Calu3 (cell line): ENCODE measurements at places on chromosomes 1 and 21.
A peak's percentile ranks its signal among the peaks of the same experiment; 100 is the strongest.

GRCh38 chr1:7594714-7595295 lies 176.3 kb upstream of the VAMP3 start:
- H3K36me3 ChIP-seq, result no peaks in the 10 kb centered on the region
- no peak overlapping the region for H3K27ac ChIP-seq
- H3K4me1 ChIP-seq, result no peaks in the 10 kb centered on the region
- DNase-seq, result no peak
- H3K27me3 ChIP-seq, result peaks cover 47% of the 10 kb centered on the region

DNA sequence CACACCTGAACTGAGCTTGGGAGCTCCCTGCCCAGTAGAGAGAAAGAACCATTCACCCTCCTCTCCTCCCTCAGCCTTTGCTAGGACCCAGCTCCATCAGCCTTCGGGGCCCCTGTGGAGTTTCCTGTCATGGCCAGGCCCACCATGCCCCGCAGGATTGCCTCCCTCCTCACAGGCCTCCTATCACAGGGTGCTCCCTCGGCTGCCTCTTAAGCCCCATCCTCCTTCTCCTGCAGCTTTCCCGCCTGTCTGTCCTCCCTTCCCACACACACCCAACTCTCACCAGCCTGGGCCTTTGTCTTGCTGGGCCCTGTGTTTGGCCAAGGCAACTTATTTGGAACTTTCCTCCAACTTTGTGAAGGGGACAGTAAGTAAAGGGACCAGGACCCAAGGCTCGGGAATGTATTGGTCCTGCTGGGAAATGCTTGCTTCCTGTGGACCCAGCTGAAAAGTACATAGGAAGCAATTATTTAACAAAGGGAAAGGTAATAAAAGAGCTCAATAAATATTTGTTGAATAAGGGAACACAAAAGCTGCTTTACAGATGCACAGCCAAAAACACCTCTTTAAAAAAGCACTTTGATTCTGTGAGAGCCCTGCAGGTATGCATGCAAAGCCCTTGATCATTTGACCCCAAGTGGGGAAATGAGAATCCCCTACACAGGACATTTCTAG lies 31.6 kb upstream of the TENT5C start:
- no peak overlapping the region for H3K4me3 ChIP-seq
- no peak for DNase-seq
- no peaks in the 10 kb centered on the region for H3K27me3 ChIP-seq
- H3K27ac ChIP-seq, result no peak overlapping the region
- no peaks in the 10 kb centered on the region for H3K36me3 ChIP-seq

GRCh38 chr1:162564762-162565218 lies 3.3 kb downstream of the UAP1 start:
- H3K4me1 ChIP-seq, result peaks cover 48% of the 10 kb centered on the region
- H3K27ac ChIP-seq, result no peak overlapping the region
- H3K4me3 ChIP-seq, result no peak overlapping the region
- DNase-seq, result no peak

GRCh38 chr1:94863919-94864318 lies 43.8 kb downstream of the SLC44A3 start:
- H3K27me3 ChIP-seq, result no peaks in the 10 kb centered on the region
- peaks cover 50% of the 10 kb centered on the region for H3K4me1 ChIP-seq
- peak overlapping the region; percentile 88 for H3K27ac ChIP-seq
- peaks cover 16% of the 10 kb centered on the region for H3K36me3 ChIP-seq

DNA sequence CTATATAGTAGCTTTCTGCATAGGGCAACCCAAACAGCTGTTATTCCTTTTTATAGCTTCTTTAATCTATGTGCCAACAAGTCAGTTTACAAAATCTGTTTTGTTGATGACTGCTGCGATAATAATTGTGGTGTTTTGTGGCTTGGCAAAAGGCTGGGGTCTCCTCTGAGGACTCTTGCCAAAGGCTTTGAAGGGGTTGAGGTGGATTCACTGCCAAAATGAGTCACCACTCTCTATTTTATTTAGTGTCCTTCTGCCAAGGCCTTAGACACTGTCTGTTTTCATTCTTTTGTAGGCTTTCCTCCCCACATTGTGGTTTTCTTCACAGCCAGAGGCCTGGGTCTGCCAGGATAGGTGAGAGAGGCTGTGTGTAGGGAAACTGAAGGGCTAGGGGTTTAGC lies 161.8 kb downstream of the NFIA start:
- DNase-seq, result no peak
- H3K4me1 ChIP-seq, result peaks cover 7% of the 10 kb centered on the region
- no peaks in the 10 kb centered on the region for H3K27me3 ChIP-seq
- H3K36me3 ChIP-seq, result no peaks in the 10 kb centered on the region
- no peak overlapping the region for H3K4me3 ChIP-seq

- peak overlapping the region; percentile 91 for H3K27ac ChIP-seq
- DNase-seq, result peak; percentile 13
- H3K4me1 ChIP-seq, result peaks cover 39% of the 10 kb centered on the region
- H3K36me3 ChIP-seq, result peaks cover 19% of the 10 kb centered on the region
- no peak overlapping the region for H3K4me3 ChIP-seq
- H3K27me3 ChIP-seq, result no peaks in the 10 kb centered on the region
Measured at GRCh38 chr1:230381049-230381467, 45.1 kb downstream of the PGBD5 start.

DNA sequence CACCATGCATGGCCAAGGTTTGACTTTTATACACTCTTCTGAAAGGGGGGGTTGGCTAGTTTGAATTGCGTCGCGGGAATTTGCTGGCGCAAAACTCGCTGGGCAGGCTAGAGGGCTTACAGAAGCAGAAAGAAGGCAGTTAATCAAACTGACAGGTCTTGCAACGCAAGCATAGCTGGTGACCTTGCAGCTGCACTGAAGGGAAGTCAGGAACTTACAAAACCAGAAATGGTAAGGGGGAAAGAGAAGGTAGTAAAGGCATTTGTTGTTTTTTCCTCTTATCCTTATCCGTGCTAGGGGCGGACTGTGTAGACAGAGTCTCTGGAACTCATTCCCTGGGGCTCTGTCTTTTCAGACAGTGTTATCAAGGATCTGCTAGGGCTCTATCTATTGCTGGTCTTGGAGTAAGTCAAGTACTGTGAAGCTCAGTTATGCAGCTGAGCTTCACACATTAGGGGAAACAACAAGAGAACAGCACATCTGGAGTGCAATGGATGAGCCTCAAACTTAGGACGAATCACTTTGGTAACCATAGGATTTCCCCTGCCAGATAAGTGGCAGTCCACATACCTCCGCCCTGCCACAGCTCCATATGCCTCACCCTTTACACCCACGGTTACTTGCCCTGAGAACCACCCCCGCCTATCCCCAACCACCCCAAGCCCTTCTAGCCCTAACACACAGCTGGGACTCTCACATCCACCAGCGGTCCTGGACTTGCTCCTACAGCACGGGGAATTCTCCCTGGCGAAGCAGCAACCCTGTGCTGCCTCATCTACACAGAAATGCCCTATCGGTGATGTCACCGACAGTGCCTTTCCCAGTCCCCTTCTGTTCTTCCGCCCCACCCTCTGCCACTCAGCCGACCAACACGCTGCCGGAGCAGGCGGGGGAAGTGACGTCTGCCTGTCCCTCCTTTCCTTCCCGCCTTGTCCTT lies 251.4 kb downstream of the FAM72C start:
- no peaks in the 10 kb centered on the region for H3K27me3 ChIP-seq
- peak overlapping the region; percentile 68 for H3K4me3 ChIP-seq
- DNase-seq, result peak; percentile 78
- peak overlapping the region; percentile 89 for H3K27ac ChIP-seq

- DNase-seq, result peak; percentile 80
- no peak overlapping the region for H3K4me3 ChIP-seq
- H3K4me1 ChIP-seq, result peaks cover 18% of the 10 kb centered on the region
- no peaks in the 10 kb centered on the region for H3K36me3 ChIP-seq
- no peak overlapping the region for H3K27ac ChIP-seq
Measured at GRCh38 chr1:48246727-48247126, 24.2 kb downstream of the SLC5A9 start.

DNA sequence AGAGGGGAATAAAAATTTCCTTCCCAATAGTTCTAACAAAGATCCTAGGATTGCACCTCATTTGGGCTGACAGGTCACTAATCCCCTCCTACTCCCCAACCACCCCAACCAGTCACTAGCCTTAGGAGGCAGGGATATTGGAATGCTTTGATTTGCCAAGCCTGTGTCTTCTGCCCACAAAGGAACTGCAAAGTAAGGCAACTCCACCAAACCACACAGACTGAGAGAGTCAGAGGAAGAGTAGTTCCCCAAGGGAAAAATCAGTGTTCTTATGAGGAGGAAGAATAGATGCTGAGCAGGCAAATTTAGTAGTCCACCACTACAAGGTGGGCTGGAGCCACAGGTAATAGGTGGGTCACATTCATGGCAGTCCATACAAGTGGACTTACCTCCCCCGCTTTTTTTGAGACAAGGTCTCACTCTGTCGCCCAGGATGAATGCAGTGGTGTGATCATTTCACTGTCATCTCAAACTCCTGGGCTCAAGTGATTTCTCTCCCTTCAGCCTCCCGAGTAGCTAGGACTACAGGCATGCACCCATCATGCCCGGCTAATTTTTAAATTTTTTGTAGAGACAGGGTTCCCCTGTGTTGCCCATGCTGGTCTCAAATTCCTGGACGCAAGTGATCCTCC lies 3.7 kb upstream of the TMEM39B start:
- no peak overlapping the region for H3K4me3 ChIP-seq
- peaks cover 20% of the 10 kb centered on the region for H3K4me1 ChIP-seq
- no peak overlapping the region for H3K27ac ChIP-seq
- DNase-seq, result no peak

DNA sequence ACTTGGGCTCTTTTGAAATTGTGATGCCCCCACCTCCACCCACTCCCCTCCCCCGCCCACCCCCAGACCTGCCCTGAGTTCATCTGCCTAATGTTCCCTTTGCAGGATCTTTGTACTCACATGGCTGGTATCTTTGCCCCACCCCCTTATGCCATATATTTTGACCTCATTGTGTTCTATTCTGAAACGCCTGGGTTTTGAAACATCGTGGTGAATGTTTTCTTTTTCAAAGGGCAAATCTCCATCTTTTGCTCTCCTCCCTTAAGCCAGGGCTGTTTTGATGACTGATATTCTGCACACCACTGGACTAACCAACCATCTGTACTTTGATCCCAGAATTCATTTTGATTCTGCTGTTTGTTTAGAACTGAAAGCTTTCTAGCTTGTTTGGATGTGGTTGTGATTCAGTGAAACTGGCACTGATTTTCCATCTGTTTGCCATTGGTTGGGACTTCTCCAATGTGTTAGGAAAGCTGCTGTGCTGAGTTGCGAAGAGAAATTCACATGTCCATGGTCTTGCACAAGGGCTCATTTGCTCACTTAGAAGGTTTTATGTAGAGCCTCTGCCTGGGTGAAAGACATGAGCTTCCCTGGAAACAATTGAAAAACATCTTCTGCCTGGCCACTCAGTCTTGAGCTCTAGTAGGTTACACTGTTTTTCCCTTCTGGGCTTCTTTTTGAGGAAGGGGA lies 16.5 kb downstream of the SMAP2 start:
- H3K4me3 ChIP-seq, result no peak overlapping the region
- no peaks in the 10 kb centered on the region for H3K36me3 ChIP-seq
- no peak overlapping the region for H3K27ac ChIP-seq
- no peaks in the 10 kb centered on the region for H3K27me3 ChIP-seq
- peaks cover 14% of the 10 kb centered on the region for H3K4me1 ChIP-seq

- peaks cover 17% of the 10 kb centered on the region for H3K36me3 ChIP-seq
- H3K4me1 ChIP-seq, result peaks cover 18% of the 10 kb centered on the region
- H3K4me3 ChIP-seq, result no peak overlapping the region
- no peaks in the 10 kb centered on the region for H3K27me3 ChIP-seq
- H3K27ac ChIP-seq, result no peak overlapping the region
Measured at GRCh38 chr1:224333309-224333926, 3.4 kb upstream of the NVL start.

GRCh38 chr1:175537571-175537970 lies 205.8 kb downstream of the TNR start:
- H3K27me3 ChIP-seq, result peaks cover 51% of the 10 kb centered on the region
- no peaks in the 10 kb centered on the region for H3K36me3 ChIP-seq
- no peak overlapping the region for H3K27ac ChIP-seq
- no peak overlapping the region for H3K4me3 ChIP-seq

GRCh38 chr1:211490821-211491415 lies 1.0 kb downstream of the RD3 start:
- no peaks in the 10 kb centered on the region for H3K36me3 ChIP-seq
- H3K4me1 ChIP-seq, result no peaks in the 10 kb centered on the region
- H3K4me3 ChIP-seq, result no peak overlapping the region
- H3K27ac ChIP-seq, result no peak overlapping the region

DNA sequence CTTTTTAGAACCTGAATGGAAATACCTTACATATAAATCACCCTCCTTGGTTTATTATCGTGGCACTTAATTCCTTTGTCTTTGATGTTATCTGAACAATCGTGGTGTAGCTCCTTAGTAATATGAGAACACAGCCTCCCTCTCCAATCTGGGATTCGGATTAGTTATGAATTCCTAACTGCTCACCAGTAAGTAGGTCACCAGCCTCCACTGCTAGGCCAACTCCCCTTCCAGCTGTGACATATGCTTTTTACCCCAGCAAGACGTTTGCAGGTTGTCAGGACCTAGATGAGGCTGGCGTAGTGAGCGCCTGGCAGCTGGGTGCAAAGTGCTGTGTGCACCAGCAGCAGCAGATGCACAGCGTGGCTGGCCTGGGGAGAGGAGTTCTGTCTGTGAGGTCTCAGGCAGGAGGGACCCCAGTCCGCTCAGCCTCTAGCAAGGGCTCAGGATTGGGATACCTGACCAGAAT lies 38.2 kb downstream of the NTPCR start:
- peaks cover 29% of the 10 kb centered on the region for H3K36me3 ChIP-seq
- H3K27me3 ChIP-seq, result no peaks in the 10 kb centered on the region
- no peak overlapping the region for H3K4me3 ChIP-seq
- H3K27ac ChIP-seq, result no peak overlapping the region
- no peaks in the 10 kb centered on the region for H3K4me1 ChIP-seq
- DNase-seq, result no peak

DNA sequence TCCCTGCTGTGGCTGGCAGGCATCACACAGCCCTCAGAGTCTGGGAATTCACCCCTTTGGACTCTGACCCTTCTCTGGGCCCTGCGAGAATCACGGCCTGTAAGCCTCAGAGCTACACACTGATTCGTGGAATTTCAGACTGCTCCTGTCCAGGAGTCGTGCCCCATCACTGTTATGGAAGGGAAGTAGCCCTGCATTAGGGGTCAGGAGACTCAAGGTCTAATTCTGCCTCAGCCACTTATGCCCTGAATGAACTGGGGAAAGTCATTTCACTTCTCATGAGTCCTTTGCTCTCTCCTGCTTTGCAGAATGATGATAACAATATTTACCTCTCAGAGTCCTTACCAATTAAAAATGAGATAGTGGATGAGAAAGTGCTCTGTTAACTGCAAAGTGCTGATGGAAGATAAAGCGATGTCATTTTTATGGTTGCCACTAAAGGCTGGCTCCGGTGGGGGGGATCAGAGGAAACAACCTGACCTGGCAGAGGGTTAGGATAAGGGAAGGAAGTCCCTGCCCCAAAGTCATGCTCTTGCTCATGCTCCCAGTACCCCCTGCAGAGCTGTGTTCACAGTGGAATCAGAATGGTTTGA lies 148.6 kb upstream of the CD34 start:
- H3K27ac ChIP-seq, result no peak overlapping the region
- DNase-seq, result no peak
- no peaks in the 10 kb centered on the region for H3K27me3 ChIP-seq
- no peaks in the 10 kb centered on the region for H3K36me3 ChIP-seq

- H3K27ac ChIP-seq, result no peak overlapping the region
- DNase-seq, result no peak
- peaks cover 5% of the 10 kb centered on the region for H3K36me3 ChIP-seq
- no peaks in the 10 kb centered on the region for H3K4me1 ChIP-seq
Measured at GRCh38 chr1:13901039-13901438, 201.1 kb downstream of the PRDM2 start.

- H3K4me1 ChIP-seq, result no peaks in the 10 kb centered on the region
- no peaks in the 10 kb centered on the region for H3K27me3 ChIP-seq
- no peak for DNase-seq
- H3K36me3 ChIP-seq, result peaks cover 18% of the 10 kb centered on the region
- no peak overlapping the region for H3K4me3 ChIP-seq
Measured at GRCh38 chr1:229479660-229480399, 28.3 kb downstream of the NUP133 start.
